ENCODE measurements at places on chromosomes 13 and 19.

- no peak for DNase-seq
These were observed 14.2 kb downstream of the DPF1 start for GRCh38 chr19:38209671-38210457.

GRCh38 chr13:110217085-110217484 lies 89.9 kb downstream of the COL4A1 start:
- no peak for DNase-seq

- no peak for DNase-seq
These were observed 4.4 kb downstream of the CCDC61 start for GRCh38 chr19:45999653-46000121.

GRCh38 chr13:36550177-36550576 lies 117.9 kb downstream of the CCNA1 start:
- no peak for DNase-seq

- DNase-seq: no peak
These were observed 89.2 kb downstream of the RGCC start for GRCh38 chr13:41546372-41547190.

DNA sequence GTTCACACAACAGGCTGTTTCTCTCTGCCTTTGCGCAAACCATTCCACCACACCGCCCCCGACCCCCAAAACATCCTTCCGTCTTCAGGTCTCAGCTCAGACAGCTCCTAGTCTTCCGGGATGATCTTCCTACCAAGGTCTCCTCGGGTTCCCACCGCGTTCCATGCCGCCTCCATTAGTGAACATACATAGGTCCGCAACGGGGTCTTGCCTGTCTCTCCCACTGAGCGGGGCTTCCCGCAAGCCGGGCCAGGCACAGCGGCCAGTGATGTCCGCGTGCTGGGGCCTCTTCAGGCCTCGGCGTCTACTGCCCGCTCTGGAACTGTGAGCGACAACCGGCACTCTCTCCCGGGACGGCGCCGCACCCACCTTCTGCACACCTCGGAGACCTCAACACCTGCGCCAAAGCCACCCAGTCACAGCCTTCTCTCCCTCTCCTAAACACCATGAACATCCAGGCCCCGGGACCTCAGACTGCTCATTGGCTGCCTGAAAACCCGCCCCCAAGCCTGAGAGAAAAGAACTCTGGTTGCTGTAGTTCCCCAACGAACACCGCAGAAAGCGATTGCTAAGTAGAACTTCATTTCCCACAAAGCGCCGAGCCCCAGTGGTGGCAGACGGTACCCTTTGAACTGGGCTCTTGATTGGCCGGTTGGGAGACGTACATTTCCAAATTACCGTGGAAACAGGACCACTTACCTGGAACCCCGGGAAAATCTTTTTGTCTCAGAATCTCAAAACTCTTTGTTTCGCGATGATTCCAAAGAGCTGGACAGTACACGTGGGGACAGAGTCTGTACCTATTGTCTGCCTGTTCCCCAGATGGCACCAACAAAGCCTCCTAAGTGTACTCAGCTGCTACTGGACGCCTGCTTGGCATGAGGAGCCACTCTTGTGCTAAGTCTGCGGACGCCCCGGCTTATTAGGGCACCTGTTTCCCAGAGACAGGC lies 9.5 kb downstream of the DYRK1B start:
- DNase-seq: peak; percentile 83

DNA sequence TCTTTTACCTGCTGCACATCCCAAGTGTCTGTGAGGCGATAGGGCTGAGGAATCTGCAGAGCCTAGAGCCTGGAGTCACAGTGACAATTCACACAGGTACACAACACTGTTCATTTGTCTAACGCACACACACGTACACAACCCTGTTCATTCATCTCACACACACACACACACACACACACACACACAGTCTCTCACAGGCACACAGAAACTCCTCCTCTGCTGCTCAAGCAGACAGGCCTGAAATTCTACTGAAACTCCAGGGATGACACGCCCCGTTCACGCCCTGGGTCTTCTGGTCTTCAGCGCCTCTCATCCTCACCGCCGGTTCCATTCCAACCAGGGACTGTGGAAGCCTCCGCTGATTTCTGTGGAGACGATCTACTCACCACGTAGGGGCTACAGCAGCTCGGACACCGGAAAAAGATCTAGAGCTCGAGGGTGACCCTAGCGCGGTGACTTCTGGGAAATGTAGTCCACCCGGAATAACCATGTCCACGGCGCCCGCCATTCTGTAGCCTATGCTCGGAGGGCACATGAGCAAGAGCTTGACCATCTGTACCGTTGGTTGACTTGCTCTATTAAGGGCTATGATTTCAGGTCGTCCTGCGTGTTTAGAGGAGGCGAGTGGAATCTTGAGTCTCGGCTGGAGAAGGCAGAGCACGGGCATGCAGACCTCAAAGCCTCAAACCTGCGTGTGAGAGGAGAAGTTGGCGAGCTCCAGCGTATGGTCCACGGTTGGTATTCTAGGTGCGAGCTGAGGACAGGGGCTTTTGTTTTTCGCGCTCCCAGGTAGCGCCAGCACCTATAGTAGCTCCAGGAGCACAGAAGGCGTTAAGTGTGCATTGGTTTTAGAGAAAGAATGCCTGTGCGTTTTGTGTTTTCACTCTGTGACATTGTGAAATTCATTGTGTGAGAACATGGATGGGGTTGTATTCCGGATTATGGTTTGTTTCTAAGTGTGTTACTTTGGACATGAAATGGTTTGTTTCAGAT lies 33.4 kb downstream of the ZNF45 start:
- peak; percentile 80 for DNase-seq

- DNase-seq: no peak
These were observed 1.4 kb downstream of the NWD1 start for GRCh38 chr19:16721051-16721450.
